Smooth muscle cell of the pulmonary artery (primary cell): ENCODE measurements at places on chromosomes 13 and 19. TPM values are rescaled to one million over a fixed set of nuclear protein-coding genes. Genes with fewer than 3 reads are reported as not detected.

SARS2 gene
- total RNA-seq: 10.5 and 22.1 TPM in 2 replicates

SIGLECL1 gene
- not detected in 2 replicates for total RNA-seq

TPTE2 gene
- total RNA-seq: not detected in 2 replicates

GFY gene
- not detected in 2 replicates for total RNA-seq

CACNG8 gene
- 0.20 and 0.76 TPM in 2 replicates for total RNA-seq

ONECUT3 gene
- not detected in 2 replicates for total RNA-seq

ZNF229 gene
- total RNA-seq: 11.6 and 14.9 TPM in 2 replicates

PNMA8A gene
- 3.2 and 6.1 TPM in 2 replicates for total RNA-seq

PRTN3 gene
- 0.07 TPM in 1 of 2 replicates, not detected in the other for total RNA-seq

MBD3L2 gene
- not detected in 2 replicates for total RNA-seq
